Central memory CD4-positive, alpha-beta T cell (primary cell): ENCODE measurements at places on chromosomes 6 and 20.
A peak's percentile ranks its signal among the peaks of the same experiment; 100 is the strongest.

GRCh38 chr6:54865091-54865631, 18.6 kb downstream of the FAM83B start:
- DNase-seq = no peak

- DNase-seq = no peak
Observed at GRCh38 chr6:158765499-158766068, 53.6 kb downstream of the EZR start.

DNA sequence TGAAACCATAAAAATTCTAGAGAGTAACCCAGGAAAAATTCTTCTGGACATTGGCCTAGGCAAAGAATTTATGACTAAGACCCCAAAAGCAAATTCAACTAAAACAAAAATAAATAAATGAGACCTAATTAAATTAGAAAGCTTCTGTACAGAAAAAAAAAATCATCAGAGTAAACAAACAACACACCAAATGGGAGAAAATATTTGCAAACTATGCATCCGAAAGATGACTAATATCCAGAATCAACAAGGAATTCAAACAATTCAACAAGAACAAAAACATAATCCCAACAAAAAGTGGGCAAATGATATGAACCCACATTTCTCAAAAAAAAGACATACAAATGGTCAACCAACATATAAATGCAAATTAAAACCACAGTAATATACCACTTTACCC, 242.6 kb upstream of the CDYL start:
- no peak for DNase-seq

DNA sequence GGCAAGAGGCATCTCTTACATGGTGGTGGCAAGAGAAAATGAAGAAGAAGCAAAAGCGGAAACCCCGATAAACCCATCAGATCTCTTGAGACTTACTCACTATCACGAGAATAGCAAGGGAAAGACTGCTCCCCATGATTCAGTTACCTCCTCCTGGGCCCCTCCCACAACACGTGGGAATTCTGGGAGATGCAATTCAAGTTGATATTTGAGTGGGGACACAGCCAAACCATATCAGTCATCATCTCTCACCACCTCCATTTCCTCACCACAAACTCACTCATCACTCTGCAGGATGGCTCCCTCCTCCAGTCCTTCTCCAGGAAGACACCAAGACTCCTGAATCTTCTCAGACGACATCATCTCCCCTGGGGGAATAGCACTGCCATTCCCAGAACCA, 25.8 kb upstream of the SLC16A10 start:
- DNase-seq = no peak

DNA sequence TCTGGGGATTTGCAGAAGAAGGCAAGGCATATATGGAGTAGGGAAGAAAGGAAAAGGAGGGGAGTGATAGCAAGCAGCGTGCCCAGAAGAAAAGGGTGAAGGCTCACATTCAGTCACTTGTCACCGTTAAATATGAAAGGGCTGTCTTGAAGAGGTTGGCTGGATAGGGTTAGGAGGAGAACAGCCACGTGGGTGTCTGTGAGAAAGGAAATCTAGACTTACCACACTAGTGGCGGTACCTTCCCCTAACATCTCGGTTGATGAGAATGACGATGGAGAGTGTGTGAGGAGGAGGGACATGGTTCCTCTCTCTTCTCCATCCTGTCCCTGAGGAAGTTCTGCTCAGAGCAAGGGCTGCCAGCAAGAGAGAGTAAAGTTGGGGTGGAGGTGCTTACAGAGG, 74.3 kb upstream of the CCN6 start:
- DNase-seq = no peak

GRCh38 chr6:42389736-42390135, 62.0 kb downstream of the TRERF1 start:
- DNase-seq = no peak

DNA sequence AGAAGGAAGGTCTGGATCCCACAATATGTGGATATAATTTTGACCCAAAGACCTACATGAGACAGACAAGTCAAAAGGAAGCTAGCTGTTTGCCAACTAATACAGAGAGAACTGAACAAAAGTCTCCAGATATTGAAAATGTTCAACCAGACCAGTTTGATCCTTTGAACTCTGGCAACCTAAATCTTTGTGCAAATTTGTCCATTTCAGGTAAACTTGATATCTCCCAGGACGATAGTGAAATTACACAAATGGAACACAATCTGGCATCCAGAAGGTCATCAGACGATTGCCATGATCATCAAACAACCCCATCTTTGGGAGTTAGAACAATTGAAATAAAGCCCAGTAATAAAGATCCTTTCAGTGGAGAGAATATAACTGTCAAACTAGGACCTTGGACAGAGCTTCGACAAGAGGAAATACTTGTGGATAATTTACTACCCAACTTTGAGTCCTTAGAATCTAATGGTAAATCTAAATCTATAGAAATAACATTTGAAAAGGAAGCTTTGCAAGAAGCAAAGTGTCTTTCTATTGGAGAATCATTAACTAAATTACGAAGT, 41.9 kb upstream of the SDHAF4 start:
- DNase-seq = no peak

DNA sequence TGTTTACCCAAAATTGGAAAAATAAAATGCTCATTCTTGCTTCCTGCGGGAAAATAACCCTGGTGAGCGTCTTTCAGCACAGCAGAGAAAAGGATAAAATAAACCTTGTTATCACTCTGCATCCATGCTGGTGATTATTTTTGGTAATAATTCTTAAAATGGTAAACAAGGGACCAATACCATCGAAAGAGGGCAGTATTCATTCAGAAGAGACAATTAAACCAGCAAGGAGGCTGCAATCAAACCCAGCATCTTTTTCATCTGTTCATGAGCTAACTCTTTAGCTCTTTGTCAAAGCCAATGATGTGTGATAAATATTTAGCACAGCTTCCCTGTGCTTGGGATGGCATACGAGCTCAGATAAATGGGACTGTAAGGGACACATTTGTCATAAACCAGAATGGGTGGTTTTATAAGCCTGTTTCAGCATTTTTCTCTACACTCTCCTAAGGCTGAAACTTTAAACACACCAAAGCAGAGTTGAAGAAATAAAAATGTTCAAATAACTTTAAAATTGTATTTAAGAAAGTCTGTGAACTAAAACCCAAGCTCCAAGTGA, 34.4 kb downstream of the CDH26 start:
- DNase-seq = no peak

DNA sequence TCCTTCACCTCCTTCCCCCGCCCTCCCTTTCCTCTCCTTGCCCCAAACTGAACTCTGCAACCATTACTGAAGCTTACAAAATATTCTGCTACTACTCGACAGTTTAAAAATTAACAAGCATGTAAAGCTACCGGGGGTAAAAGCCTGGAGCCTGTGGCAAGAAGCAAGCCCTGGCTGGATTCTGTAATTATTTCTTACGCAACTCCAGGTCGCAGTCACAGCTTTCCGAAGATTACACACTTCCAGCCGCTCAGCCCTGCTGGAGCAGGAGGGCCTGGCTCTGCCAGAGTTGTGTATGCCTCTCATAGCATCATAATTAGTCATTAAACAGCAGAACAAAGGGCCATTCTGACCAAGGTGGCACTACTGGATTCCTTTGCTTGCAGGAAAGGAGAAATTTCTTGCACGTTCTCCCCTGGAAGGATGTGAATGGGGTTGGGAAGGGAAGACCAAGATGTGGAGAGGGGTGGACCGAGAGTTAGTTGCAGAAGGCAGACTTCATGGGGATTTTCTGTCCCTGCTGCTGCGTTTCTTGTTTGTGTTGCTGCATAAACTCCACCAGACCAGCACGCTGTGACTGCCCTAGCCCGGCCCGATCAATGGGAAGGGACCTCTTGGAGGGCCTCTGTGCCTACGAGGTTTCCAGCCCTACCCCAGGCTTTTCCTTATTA, 23.6 kb downstream of the FOXQ1 start:
- DNase-seq = no peak

DNA sequence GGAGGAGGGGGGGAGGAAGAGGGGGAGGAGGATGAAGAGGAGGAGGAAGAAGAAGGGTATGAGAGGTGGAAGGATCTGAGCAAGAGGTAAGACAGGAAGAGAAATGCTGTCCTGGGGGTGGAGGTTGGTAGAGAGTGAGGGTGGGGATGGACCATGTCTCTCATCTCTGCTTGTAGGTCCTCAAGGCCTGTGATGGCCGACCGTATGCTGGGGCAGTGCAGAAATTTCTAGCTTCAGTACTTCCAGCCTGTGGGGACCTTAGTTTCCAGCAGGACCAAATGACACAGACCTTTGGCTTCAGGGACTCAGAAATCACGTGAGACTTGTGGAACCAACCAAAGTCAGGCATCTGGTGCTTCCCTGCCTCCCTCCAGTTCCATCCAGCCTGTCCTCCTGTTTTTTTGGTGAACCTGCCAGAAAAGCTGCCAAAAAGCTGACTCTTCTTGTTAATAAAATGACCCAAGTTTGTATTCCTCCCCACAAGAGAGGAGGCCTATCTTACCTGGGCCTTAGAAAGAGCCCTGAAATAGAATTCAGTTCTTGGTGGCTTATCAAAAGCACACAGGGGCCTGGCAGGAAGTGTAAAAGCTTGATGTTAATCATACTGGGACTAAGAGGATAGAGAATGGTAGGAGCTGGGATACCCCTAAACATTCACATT, 2.5 kb upstream of the C4A start:
- DNase-seq = no peak

DNA sequence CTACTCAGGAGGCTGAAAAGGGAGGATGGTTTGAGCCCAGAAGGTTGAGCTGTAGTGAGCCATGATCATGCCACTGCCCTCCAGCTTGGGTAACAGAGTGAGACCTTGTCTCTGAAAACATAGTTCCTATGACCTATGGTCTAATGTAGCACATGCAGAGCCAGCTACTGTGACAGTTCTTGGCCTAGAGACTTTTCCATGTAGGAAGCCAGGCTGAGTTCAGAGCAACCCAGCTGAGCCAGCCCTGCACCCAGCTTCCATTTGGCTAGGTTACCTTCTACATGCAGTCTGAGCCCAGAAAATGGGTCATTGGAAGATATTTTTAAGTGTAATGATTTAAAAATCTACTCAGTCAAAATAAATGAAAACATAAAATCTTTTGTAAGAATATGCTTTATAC, 92.8 kb downstream of the FNDC1 start:
- no peak for DNase-seq

- DNase-seq = peak; percentile 60
Observed at GRCh38 chr6:33696548-33697518, 14.7 kb downstream of the UQCC2 start.

GRCh38 chr20:62287759-62288534, 14.8 kb upstream of the ADRM1 start:
- DNase-seq = no peak

DNA sequence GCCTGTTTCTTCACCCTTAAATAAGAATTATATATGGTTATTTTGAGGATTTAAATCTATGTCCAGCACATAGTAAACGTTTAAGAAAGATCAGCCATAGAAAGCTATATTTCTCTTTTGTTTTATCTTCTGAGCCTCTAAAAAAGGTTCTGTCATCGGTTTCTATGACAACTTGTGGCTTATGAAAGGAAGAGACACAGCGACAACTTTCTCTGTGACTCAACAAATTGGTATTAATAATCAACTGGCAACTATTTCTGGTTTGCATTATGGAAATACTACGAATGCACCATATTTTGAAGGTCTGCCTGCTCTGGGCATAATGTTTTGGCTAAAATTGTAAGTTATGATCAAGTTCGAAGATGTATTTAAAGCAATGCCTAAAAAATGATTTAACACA, 751.0 kb downstream of the CD109 start:
- DNase-seq = no peak

- no peak for DNase-seq
Observed at GRCh38 chr6:47103931-47104330, 61.8 kb upstream of the ADGRF1 start.

GRCh38 chr6:43856005-43856765, 86.2 kb downstream of the VEGFA start:
- no peak for DNase-seq

GRCh38 chr6:33904050-33904746, 100.4 kb upstream of the MLN start:
- DNase-seq = peak; percentile 80

- no peak for DNase-seq
Observed at GRCh38 chr6:135883045-135883444, 31.5 kb downstream of the PDE7B start.

DNA sequence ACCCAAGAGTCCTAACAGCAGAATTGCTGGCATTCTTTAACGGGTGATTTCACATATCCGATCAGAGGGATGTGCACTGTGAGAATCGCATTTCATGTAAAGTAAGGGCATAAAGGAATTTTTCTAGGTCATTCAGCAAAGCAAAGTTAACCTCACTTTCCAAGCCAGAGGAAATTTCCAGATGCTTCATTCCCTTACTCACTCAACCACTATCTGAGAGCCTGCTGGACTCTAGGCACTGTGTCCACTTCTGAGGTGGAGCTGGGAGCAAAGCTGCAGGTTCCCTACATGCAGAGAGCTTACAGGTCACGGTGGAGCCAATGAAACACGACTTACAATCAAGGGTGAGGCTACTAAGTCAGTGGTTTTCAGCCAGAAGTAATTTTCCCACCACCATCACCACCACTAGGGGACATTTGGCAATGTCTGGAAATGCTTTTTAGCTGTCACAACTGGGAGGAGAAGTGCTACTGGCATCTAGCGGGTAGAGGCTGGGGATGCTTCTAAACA, 34.5 kb upstream of the TSHZ2 start:
- no peak for DNase-seq

DNA sequence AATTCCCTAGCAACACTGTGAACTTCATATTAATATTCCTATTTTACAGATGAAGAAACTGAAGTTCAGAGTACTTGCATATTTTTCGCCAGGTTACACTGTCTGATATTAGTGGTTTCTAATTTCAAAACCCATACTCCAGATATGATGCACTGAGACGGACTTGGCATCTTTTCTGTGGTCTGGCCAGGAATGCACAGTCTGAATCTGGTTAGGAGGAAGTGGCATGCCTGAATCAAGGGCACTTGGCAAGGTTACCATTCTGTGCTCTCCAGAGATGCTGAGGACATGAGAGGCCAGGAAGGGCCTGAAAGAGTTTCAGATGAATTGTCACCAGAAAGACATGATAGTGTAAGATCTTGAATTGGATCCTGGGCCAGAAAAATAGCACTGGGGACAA, 150.1 kb downstream of the HAO1 start:
- no peak for DNase-seq

- DNase-seq = no peak
Observed at GRCh38 chr6:132746048-132746447, 11.7 kb downstream of the VNN2 start.

GRCh38 chr6:17612048-17612447, 11.9 kb downstream of the FAM8A1 start:
- DNase-seq = no peak
